ENCODE measurements at places on chromosomes 2 and 18.

- ATAC-seq, result no peak
These were observed 117.9 kb upstream of the MAP3K20 start for GRCh38 chr2:172957734-172958133.

DNA sequence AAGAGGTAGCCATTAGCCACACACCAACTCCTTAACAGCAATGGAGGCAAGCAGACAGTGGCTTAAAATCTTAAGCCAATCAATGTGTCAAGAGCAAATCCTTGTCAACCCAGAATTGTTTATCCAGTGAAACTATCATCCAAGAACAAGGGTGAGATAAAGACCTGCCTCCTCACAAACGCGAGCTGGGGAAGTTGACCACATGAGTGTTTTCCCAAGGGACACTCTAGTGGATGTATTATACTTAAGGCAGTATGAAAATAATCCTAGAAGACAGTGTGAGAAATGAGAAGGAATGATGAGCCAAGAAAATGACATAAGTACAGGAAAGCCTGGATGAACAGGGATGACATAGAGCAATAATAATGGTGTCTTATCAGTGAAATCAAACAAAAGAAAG lies 209.6 kb downstream of the TWIST2 start:
- no peak for ATAC-seq

- peak; percentile 41 for ATAC-seq
These were observed 33.8 kb upstream of the ACYP2 start for GRCh38 chr2:54081574-54081973.

DNA sequence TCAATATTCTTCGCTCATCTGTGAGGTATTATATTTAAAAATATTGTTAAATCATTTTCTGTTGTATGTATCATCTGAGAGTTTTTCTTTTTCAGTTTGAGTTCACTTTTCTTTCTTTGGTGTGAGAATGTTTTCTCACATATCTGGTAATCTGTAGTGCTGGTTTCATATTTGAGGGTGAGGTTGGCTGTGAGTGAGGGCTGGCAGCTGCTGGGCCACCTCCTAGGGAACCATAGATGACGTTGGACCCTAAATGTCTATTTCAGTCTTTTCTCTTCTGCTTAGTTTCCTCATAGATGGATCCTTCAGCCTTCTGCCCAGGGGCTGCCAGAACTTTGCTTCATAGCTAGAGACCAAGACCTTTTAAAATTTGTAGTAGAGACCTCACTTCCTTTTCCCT lies 33.5 kb downstream of the MGAT5 start:
- ATAC-seq, result no peak

DNA sequence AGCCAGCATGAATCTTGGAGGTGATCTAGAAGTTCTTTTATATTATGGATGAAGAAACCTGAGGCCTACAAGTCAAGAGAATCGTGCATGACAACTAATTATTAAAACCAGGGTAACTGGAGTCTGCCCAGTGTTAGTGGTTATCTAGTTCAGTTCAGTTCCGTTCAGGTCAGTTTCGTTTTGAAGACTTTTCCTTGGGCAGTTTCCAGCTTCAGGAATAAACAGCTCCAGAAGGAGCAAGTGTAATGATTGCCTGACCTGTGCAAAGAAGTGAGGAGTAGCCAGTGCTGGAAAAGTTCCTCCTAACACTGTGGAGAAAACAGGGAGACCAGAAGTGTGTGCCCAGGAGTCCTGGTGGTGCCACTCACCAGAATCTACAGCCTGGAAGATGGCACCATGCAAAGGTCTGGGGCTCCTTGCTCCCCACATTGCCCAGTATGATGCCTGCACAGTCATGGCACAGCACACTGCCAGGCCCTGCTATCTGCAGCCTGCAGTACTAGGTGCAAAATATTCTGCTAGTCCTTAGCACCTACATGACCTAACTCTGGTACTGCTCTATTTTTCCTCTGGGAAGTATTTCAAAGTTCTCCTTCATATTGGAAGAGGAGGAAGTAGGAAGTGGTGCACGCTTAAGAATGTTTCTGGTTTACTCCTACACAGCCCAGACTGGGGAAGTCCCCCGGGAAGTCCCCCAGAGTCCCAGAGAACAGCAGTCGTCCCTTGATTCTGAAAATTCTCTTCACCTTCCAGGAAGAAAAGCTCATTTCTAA lies 65.8 kb downstream of the SUMO1 start:
- ATAC-seq, result no peak

GRCh38 chr2:57959390-57959789 lies 87.2 kb upstream of the VRK2 start:
- no peak for ATAC-seq

DNA sequence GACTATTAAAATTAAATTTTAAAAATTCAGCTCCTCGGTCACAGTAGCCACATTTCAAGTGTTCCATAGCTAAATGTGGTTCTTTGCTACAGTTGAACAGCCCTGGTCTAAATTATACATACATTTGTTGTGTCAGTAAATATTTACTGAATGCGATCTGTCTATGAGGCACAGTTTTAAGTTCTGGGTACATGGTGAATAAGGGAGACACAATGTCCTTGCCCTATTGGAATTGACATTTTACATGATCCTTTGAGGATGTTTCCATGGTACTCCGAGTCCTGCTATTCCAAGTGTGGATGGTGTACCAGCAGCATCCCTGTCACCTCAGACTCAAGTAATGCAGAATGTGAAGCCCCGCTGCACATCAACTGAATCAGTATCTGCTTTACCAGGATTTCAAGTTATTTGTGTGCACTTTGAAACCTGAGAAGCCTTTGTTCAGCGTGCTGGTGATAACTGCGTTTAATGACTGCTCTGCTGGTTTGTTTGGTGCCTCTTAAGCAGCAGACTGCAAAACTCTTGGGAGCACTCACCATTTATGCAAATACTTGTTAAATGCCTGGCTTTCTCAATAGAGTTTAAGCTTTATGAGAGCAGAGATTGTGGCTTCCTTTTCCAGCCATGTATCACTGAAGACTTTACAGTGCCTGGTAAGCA lies 1.5 kb downstream of the GALNT1 start:
- no peak for ATAC-seq

- peak; percentile 81 for ATAC-seq
These were observed 157.9 kb upstream of the TTC39C start for GRCh38 chr18:23856466-23857163.

DNA sequence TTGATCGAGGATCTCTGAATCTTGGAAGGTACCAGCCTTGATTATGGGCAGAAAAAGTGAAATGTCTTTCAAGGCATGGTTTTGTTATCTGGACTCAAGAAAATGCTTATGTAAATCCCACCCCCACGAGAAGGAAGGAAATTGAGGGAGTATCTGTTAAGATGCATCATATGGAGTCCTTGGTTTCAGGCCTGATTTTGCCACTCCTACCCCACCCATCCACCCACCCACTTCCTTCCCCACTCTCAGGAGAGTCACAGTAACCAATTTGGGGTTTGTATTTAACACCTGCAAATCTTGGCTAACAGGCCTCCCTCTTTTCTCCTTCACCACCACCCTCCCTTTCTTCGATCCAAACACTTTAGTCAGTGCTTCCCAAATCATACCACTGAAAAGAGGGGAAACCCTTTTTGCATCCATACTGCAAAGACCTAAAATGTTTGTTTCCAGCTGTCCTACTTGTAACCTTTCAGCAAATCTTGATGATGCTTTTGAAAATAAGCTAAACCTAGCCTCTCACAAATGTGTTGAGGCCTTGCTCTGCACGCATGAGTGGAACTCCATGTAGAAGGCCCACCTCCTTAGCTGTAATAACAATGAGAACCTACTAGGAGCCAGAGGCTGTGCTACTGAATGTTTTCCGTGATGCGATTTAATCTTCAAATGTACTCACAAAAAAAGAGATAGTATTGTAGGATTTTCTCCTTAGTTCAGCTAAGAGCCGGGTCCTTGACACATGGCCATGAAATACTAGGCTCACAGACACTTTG lies 34.8 kb downstream of the POU3F3 start:
- no peak for ATAC-seq

GRCh38 chr2:17538022-17538843 lies 2.3 kb upstream of the VSNL1 start:
- ATAC-seq, result peak; percentile 12

- ATAC-seq, result no peak
These were observed 158.9 kb downstream of the DPP4 start for GRCh38 chr2:161915121-161915520.

DNA sequence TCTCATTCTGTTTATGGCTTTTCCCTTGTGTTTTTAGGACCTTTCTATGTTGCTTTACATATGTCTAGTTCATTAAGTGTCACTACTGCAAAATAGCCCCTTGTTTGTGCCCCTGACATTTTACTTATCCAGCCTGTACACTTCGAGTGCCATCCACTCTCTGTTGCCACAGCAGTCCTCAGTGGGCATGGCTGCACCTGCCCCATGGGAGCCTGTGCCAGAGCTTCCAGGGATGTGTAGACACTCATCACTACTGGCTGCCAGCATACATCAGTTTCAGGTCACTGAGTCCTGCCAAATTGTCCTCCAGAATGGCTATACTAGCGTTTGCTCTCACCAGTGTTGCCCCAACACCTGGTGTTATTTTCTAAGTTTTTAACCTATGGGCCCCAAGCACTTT lies 80.4 kb downstream of the ARMC9 start:
- no peak for ATAC-seq

DNA sequence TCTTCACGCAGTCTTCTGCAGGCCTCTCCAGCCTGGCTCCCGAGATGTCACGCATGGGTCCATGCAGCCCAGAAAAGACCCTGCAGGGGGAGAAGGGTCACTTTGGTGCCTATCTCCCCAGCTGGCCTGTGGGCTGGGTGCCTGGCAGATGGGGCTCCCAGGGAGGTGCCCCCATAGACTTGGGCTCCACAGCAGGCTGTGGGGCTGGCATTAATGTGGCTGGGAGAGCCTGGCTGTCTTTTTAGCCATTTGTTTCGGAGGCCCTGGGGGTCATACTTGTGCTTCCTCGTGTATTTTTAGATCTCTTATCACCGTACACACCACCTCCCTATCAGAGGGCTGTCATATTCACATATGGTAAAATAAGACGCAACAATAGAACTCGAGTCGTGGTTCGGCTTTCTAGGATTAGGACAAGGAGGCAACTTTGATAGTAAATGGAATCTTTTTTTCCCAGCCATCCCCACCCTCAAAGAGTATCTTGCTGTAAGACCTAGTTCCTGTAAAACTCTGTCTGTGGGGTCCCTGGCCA lies 74.5 kb downstream of the LRRFIP1 start:
- ATAC-seq, result no peak

DNA sequence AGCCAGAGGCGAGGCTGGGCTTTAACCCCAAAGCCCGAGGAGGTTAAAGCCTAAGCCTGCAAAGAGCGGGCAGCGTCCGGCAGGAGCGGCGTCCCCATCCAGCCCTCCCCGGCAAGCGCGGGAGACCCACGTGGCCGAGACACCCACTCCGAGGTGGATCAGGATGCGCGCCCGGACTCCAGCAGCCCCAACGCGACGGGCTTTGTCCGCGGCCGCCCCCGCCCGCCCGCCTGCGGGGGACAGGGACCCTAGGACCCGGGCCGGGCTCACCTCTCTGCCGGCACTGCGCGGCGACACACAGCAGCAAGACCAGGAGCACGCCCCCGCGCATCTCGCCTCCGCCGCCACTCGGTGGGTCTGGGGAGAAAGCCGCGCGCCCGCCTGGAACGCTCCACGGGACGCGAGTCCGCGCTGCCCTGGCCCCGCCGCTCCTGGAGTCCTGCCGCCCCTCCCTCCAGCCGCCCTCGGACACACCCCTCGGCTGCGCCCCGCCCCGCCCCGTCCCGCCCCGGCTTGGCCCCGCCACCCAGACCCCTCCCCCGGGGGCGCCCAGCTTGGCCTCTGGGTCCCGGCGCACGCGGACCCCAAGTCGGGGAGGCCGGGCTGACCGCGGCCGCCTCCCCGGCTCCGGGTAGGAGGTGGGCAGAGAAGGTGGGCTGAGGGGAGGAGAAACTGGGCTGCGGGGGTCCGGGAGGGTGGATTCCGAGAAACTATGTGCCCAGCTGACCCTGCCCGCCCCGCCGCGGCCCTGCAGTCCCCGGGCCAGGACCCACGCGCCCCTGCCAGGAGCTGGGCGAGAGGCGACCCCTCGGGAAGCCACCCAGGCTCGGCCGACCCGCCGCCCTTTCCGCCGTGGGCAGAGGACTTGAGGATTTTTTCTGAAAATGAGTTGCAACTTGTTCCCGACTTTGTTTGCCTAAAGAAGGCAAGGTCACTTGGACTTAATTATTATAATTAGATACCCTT lies at the start of gene LAMA1:
Gene LAMA1 (minus strand): TSS at position 408 of the 966 bp plus-strand sequence. CDS start 77 bp downstream, at position 331.
- peak; percentile 79 for ATAC-seq

Measured in motor neuron (in vitro differentiated cells).